ENCODE measurements at places on chromosomes 16 and 17. TPM values are rescaled to one million over a fixed set of nuclear protein-coding genes. Genes with fewer than 3 reads are reported as not detected.

CCL4L2 gene
- 6.4 TPM for total RNA-seq

KRT28 gene
- total RNA-seq = not detected

ELMO3 gene
- 3.0 TPM for total RNA-seq

PRDM7 gene
- total RNA-seq = not detected

ARL5C gene
- not detected for total RNA-seq

WRAP53 gene
- total RNA-seq = 23.5 TPM

FAM20A gene
- not detected for total RNA-seq

TEKT1 gene
- total RNA-seq = not detected

SHPK gene
- total RNA-seq = 15.0 TPM

CES3 gene
- total RNA-seq = 1.9 TPM

SYCE1L gene
- 4.3 TPM for total RNA-seq

CSH1 gene
- total RNA-seq = not detected

CACNG1 gene
- not detected for total RNA-seq

SCN4A gene
- total RNA-seq = 0.50 TPM

NOXO1 gene
- not detected for total RNA-seq

EVI2B gene
- total RNA-seq = 14.8 TPM

GNAO1 gene
- total RNA-seq = 1.5 TPM

RETREG3 gene
- total RNA-seq = 30.9 TPM

KRTAP2-3 gene
- total RNA-seq = not detected

BAHCC1 gene
- total RNA-seq = not detected

FSCN2 gene
- total RNA-seq = 0.23 TPM

Data from activated CD4-positive, alpha-beta T cell treated with anti-CD3 and anti-CD28 coated beads for 36 hours (primary cell).